ENCODE measurements at places on chromosomes 4 and X.

- no peak for DNase-seq
Measured at GRCh38 chr4:165761963-165762362, 111.1 kb upstream of the TLL1 start.

GRCh38 chr4:73021634-73022033 lies 47.9 kb downstream of the COX18 start:
- peak; percentile 17 for DNase-seq

DNA sequence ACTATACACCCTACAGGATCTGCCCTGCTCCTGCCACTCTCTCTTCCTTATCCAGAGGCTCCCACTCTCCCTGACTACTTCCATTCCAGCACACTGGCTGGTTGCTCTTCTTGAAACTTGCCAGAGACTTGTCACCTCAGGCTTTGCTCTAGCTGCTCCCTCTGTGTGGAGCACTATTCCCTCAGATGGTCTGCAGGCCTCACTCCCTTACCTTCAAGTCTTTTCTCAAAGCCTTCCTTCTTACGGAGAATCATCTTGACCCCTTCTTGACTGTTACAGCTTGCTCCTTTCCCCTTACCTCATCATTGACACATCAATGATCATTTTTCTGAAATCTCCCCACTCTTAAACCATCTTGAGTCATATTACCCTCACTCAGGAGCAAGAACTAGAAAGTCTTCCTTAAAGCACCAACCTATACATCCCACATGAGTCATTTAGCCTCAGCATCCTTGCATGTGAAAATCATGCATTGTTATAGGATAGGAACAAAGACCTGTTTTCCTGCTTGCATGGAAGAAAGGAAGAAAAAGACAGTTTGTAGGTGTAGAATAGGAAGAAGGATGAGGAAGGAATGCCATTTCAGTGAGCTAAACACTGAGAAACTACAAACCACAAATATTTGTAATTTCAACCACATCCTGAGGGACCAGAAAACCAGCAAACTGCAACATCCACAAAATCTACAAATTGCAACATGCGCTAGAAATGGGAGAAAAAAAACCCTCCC lies 55.7 kb downstream of the ANTXR2 start:
- DNase-seq = no peak

- no peak for DNase-seq
Measured at GRCh38 chr4:55721651-55722050, 85.6 kb upstream of the NMU start.

GRCh38 chrX:30572004-30572403 lies 5.6 kb downstream of the TASL start:
- no peak for DNase-seq

GRCh38 chrX:48003367-48003757 lies 427 bp downstream of the ZNF182 start:
- DNase-seq = no peak

DNA sequence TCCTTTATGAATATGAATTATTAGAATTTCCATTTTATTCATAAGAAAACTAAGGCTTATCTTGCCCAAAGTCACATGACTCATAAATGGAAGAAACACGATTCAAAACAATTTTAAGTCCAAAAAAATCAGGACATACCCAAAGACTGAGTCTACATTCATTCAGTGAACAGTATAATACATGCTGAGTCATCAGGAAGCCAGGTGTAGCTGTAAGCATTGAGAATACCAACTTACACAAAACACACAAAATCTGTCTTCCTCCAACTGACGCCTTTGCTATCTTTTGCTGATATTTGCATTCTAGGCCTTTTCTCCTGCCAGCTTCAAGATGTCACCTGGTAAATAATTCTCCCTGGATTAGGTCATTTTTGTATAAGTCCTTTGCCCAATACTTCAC lies 520.1 kb upstream of the GALNT7 start:
- DNase-seq = no peak

DNA sequence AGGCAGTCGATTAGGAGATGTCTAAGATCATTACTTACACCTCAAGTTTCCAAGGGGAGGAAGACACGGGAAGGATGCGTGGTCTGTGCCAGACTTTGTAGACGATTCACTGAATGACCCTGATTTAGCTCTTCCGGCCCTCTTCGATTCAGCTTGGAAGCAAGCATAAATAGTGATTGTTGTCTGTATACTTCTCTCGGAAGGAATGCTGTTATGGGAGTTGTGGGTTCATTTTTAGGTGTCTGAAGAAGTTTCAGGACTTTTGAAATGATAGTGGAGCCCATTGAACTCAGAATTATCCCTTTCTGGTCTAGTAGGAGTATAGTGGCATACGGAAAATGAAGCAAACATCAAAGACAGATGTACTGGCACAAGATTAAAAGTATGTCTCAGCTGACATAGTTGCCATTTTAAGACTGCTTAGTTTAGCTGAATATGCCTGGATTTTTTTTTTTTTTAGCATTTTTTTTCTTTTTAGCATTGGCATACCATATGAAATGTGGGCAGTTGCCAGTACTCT lies 1.0 kb upstream of the ANKRD17 start:
- no peak for DNase-seq

- DNase-seq = no peak
Measured at GRCh38 chr4:19945979-19946380, 305.7 kb upstream of the SLIT2 start.

DNA sequence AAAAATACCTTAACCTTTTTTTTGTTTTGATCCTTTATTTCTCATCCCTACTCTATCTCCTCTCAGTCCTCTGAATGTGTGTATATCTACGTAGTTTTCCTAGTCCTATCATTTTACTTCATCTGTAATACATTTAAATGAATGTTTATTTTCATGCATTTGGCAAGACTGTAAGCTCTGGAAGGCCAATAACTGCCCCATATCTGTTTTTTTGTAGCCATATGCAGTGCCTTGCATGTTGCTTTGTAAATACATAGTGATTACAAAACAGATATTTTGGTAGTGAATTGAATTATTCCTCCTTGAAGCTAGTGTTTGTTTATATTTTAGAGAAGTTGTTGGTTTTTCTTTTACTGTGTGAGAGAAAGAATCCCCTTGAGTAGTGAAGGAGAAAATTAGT lies 450.2 kb downstream of the PCDH18 start:
- no peak for DNase-seq

- DNase-seq = no peak
Measured at GRCh38 chr4:168717847-168718246, 221.0 kb downstream of the PALLD start.

DNA sequence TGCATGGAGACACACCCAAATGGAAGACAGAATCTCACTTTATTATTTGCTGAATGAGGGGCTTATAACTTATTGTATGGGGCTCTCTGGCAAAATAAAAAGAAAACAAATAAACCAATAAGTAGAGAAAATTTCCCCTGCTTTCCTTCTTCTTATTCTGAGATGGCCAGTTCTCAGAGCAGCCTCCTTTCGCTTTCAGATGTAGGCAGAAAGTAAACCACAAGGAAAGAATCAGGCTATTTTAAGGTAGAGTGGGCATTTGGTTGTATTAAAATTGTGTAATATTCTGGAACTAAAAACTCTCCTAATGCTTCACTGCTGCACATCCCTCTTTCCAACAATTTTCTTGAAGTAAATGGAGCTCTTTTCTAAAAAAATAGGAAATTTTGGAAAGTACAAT lies 241.8 kb downstream of the GALNTL6 start:
- no peak for DNase-seq

- DNase-seq = no peak
Measured at GRCh38 chrX:18360867-18361266, 6.4 kb upstream of the SCML2 start.

DNA sequence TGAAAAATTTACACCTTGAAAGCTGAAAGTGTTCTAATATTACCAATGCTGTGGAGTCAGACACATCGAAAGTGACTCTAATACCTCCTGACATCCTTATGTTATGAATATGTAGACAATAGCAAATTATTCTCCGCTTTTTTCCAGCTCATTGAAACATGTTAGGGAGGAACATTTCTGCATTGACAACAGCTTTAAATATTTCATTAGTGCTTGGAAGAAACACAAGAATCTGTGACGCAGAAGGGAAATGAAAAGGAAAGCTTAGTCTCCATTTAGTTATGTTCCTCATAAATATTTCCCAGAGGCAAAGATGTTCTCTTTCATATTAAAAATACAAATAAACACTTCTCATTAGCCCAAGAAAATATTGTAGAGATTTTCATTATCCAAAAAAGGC lies 55.8 kb upstream of the CD99 start:
- no peak for DNase-seq

Measured in Panc1 (cell line).